Dermis microvascular lymphatic vessel endothelial cell (primary cell): ENCODE measurements at places on chromosomes 11 and 22.

DNA sequence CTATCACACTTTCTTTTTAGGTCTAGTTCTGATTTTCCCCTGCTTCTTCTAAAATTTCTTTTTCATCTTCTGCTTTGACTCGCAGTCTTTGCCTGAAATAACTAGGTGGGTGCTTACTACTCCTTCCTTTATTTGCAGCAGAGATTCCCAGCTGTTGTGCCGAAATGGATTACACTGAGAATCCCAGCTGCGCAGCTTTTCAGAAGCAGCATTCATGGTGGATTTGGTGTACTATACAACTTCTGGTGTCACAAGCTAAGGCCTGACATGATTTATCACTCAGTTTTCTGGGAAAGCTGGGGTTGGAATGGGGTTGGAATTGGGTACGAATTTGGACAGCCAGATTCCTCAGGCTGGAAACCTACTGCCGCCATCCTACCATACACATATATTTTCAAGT lies 6.0 kb upstream of the XKR3 start:
- no peak for DNase-seq

DNA sequence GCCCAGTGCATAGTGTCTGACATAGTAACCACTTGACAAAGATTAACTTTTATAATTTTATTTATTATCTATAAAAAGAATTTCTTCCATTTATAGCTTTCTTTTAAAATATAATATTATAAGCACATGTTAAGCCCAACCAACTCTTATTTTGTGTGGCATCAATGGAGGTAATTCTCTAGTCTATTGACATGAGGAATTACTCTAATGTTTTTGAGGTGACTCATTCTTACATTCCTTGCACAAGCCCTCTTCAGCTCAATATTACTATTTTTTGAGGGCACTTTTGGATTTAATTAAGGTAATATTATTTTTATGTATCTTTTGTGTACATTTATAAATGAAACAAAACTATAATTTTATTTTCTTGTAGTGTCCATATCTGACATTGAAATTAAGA lies 59.6 kb downstream of the AASDHPPT start:
- DNase-seq: no peak

GRCh38 chr22:37288521-37288920 lies 6.2 kb downstream of the CYTH4 start:
- no peak for DNase-seq

GRCh38 chr22:43465291-43466015 lies 53.6 kb downstream of the MPPED1 start:
- no peak for DNase-seq

- DNase-seq: no peak
Observed at GRCh38 chr11:62682518-62682917, 3.6 kb upstream of the UBXN1 start.

- no peak for DNase-seq
Observed at GRCh38 chr22:39146256-39147101, 6.0 kb downstream of the CBX7 start.
